Dermis lymphatic vessel endothelial cell (primary cell): ENCODE measurements at places on chromosomes 5 and 9. TPM values are rescaled to one million over a fixed set of nuclear protein-coding genes. Genes with fewer than 3 reads are reported as not detected.

Gene OR1Q1
- total RNA-seq = not detected in 2 replicates

Gene GPX8
- total RNA-seq = 9.9 and 17.2 TPM in 2 replicates

Gene WNT8A
- total RNA-seq = not detected in 2 replicates

Gene PCDHAC1
- 0.09 and 0.11 TPM in 2 replicates for total RNA-seq

Gene TCF7
- total RNA-seq = 0.09 and 0.11 TPM in 2 replicates

Gene ITK
- not detected in 2 replicates for total RNA-seq

Gene SH3GL2
- total RNA-seq = 0.09 TPM in 1 of 2 replicates, not detected in the other

Gene FOXD4L4
- total RNA-seq = under 0.01 and 0.09 TPM in 2 replicates
